Psoas muscle (tissue), 8 donors: ENCODE measurements at places on chromosomes 4 and X. TPM values are rescaled to one million over a fixed set of nuclear protein-coding genes. Genes with fewer than 3 reads are reported as not detected.

- no peak for DNase-seq
- no peak overlapping the region for H3K4me3 ChIP-seq
- no peaks in the 10 kb centered on the region for H3K36me3 ChIP-seq
- H3K4me1 ChIP-seq, result peaks cover under 1% of the 10 kb centered on the region
- peaks cover 4% of the 10 kb centered on the region for H3K27me3 ChIP-seq
Observed at GRCh38 chrX:68941385-68941952, 112.6 kb downstream of the EFNB1 start.

DNA sequence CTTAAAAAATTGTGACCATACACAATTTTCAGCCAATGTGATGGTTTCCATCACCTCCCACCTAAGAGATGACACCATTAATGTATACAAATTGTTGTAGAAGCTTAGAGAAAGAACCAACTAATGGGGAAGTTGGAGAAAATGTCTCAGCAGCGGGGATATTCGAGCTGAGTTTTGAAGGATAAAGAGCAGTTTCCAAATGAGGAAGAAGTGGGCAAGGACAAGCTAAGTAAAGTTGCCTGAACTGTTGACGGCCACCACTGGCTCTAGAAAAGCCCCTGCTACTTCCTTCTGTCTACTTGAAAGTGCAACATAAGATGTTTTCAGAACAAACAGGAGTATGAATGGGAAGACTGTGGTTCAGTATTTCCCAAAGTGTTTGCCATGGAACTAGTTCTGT is 92.0 kb downstream of the CHRNA9 start:
- no peaks in the 10 kb centered on the region for H3K36me3 ChIP-seq
- H3K4me1 ChIP-seq, result no peaks in the 10 kb centered on the region
- DNase-seq, result no peak
- H3K4me3 ChIP-seq, result no peak overlapping the region
- H3K27ac ChIP-seq, result no peak overlapping the region

DNA sequence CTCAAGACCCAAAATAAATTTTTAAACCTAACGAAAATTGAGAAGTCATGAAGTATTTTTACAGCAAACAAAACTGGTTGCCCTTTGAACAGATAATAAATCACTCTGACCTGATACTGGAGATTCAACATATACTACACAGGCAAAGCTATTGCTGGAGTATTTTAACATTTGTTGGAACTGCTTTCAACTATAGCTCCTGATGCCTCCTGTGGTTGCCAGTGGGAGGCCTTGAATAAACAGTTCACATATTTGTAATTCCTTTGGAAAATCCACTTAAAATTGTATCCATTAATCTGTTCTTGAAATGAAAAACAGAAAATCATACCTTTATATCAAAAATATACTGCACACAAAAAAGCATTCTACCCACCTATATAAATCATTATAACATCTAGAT is 605.1 kb downstream of the KCTD8 start:
- H3K27me3 ChIP-seq, result no peaks in the 10 kb centered on the region
- H3K4me1 ChIP-seq, result no peaks in the 10 kb centered on the region
- H3K27ac ChIP-seq, result no peak overlapping the region
- H3K4me3 ChIP-seq, result no peak overlapping the region
- DNase-seq, result no peak
- no peaks in the 10 kb centered on the region for H3K36me3 ChIP-seq

DNA sequence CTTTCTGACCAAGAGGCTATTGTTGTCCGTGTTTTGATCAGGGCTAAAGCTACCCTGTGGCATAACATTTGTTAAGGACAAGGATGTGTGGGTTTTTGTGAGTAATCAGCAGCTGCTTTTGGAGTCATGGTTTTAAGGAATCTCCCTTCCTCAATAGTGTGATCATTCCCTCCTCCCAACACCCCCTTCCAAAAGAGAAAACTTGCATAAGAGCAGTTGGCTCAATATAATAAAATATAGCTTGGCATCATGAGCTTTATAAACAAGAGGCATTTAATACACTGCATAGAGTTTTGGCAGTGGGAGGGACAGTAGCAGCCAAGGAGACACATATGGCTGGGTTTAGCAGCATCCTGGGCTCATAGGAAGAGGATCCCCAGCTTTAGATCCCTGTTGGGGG is 84.7 kb downstream of the NHS start:
- no peak overlapping the region for H3K27ac ChIP-seq
- no peaks in the 10 kb centered on the region for H3K36me3 ChIP-seq
- no peak overlapping the region for H3K4me3 ChIP-seq

- no peak overlapping the region for H3K27ac ChIP-seq
- H3K4me1 ChIP-seq, result no peaks in the 10 kb centered on the region
- no peak for DNase-seq
- no peak overlapping the region for H3K4me3 ChIP-seq
- H3K36me3 ChIP-seq, result no peaks in the 10 kb centered on the region
- H3K27me3 ChIP-seq, result no peaks in the 10 kb centered on the region
Observed at GRCh38 chr4:100086766-100087431, 103.4 kb downstream of the DDIT4L start.

DNA sequence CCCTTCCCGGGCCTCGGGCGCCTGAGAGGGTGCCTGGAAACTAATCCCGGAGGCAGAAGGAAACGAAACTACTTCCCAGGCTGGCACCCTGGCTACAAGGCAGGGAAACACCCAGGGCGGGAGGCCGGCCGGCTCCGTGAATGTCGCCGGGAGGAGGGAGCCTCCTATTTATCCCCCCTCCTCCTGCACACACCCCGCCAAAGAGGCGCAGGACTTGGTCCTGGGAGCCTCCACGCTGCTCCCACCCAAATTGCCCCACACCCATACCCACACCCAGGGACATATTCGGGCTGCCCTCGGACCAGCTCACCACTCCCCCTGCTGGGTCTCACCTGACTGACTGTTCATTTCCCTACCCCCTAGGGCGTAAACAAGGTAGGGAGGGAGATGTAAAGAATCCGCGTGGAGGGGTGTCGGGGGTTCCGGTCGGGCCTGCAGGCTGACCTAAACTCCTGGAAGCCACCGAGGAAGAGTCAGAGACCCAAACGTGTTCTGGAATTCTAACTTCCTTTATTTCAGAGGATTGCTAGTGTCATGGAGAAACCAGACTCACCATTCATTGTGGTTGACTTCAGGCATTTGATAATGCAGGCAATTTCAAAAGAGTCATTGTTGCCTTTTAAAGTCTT is at the start of gene BTC:
Gene BTC (minus strand): TSS at position 142 of the 629 bp plus-strand sequence. CDS start 198 bp downstream, outside the sequence.
- H3K4me1 ChIP-seq, result no peaks in the 10 kb centered on the region
- H3K4me3 ChIP-seq, result peak within 1 kb of the TSS; percentile 65
- H3K27me3 ChIP-seq, result peaks cover 32% of the 10 kb centered on the region
- DNase-seq, result peak; percentile 12

Gene GSX2
- not detected for total RNA-seq

Gene NHS
- total RNA-seq, result 1.3 TPM

Gene PAGE1
- not detected for total RNA-seq

Gene NXF2
- total RNA-seq, result not detected

Gene ARHGAP10
- 37.2 TPM for total RNA-seq

Gene TBC1D9
- total RNA-seq, result 5.4 TPM

- H3K4me3 ChIP-seq, result no peak overlapping the region
- no peak overlapping the region for H3K27ac ChIP-seq
- H3K27me3 ChIP-seq, result no peaks in the 10 kb centered on the region
- no peak for DNase-seq
Observed at GRCh38 chr4:48589098-48589445, 99.0 kb downstream of the ZAR1 start.

GRCh38 chrX:13647709-13648212 is 5.2 kb upstream of the TCEANC start:
- no peak for DNase-seq
- no peak overlapping the region for H3K4me3 ChIP-seq
- H3K27me3 ChIP-seq, result no peaks in the 10 kb centered on the region
- H3K4me1 ChIP-seq, result no peaks in the 10 kb centered on the region
- no peak overlapping the region for H3K27ac ChIP-seq
- no peaks in the 10 kb centered on the region for H3K36me3 ChIP-seq

DNA sequence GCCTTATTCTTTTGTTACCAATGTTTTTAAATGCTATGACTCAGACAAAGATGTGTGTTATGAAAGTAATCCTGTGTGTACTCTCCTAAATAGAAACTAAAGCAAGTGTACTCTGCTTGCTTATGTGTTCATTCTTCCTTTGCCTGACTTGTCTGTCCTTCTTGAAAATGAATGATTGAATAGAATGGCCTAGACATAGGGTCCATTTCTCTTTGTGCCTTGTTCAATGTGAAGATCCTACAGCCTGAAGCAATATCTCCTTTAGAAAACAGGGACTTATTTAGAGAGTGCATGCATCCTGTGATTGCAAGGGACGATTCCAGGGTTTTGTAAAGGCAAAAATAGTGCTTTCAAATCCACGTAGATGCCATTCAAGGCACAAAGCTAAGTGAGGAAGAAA is 343.6 kb upstream of the TACR3 start:
- no peaks in the 10 kb centered on the region for H3K4me1 ChIP-seq
- H3K27ac ChIP-seq, result no peak overlapping the region
- no peak for DNase-seq
- H3K27me3 ChIP-seq, result no peaks in the 10 kb centered on the region
- no peak overlapping the region for H3K4me3 ChIP-seq

Gene PDE5A
- 21.1 TPM for total RNA-seq

DNA sequence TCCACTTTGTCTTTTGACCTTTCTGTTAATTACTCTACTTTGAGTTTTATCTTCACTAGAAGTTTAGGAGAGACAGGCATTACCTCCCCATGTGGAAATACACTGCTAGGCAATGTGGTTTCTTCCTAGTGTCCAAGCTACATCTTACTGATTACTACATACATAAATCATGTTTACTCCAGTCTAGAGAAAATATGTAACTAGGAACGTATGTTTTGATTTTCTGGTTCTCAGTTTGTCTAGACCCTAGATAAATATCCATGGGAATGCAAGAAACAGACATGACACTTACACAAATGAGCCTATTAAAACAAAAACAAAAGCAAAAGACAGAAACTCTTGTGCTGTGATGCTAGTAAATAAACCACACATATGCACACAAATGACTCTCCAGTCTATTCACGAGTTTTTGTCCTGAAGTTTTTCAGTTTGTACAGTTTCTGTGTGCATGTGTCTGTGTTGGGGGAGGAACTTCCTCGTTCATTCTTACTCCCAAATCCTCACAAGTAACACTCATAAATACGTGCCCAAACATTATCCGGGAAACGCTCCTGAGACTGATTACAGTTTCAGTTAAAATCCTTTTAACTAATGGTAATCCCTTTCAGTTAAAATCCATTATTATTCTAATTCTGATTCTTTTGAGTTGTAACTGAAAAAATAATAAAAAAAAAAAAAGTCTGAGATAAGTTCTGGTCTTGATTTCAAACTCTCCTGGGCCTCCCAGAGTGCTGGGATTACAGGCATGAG is 283.5 kb upstream of the FTHL17 start:
- no peak overlapping the region for H3K4me3 ChIP-seq
- H3K36me3 ChIP-seq, result no peaks in the 10 kb centered on the region
- H3K27ac ChIP-seq, result no peak overlapping the region
- H3K27me3 ChIP-seq, result no peaks in the 10 kb centered on the region
- no peak for DNase-seq

GRCh38 chrX:138745196-138745595 is 33.7 kb upstream of the FGF13 start:
- no peak overlapping the region for H3K27ac ChIP-seq
- no peak for DNase-seq
- H3K36me3 ChIP-seq, result no peaks in the 10 kb centered on the region
- H3K4me3 ChIP-seq, result no peak overlapping the region
- H3K27me3 ChIP-seq, result no peaks in the 10 kb centered on the region
- H3K4me1 ChIP-seq, result no peaks in the 10 kb centered on the region

DNA sequence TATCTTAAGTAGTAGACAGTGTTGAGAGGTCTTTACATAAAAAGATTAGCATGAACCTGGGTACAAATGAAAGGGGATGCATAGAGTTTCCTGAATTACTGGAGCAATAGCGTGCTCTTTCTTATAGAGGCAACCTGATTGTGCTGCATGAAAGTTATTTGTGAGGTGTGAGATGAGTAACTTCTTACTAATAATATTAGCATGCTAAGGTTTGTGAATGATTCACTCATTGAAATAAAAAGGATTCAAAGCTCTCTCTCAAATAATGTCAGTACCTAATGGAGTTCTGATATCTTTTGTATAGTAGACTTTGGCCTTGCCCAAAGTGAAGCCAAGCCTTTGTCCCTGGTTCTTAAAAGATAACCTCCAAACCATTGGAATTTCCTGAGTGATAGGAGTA is 131.0 kb upstream of the CXXC4 start:
- H3K27me3 ChIP-seq, result no peaks in the 10 kb centered on the region
- H3K36me3 ChIP-seq, result no peaks in the 10 kb centered on the region
- no peaks in the 10 kb centered on the region for H3K4me1 ChIP-seq
- no peak for DNase-seq
- no peak overlapping the region for H3K4me3 ChIP-seq

Gene ANKRD50
- 2.9 TPM for total RNA-seq

DNA sequence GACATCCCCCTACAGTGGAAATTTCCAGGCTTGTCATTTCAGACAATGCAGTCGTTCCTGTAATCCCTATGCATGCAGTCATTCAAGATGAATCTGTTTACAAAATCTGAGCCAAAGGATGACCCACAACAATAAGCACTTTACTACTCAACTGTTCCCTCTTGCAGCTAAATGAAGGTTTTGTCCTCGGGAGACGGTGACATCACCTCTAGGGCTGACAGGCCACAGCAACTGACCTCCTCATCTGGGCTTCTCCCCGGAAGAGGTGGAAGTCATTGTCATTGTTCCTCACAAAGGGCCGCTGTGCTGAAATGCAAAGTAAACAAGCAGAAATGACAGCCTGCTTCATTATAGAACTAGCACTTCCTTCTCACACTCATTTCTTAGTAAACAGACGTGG is 29.2 kb downstream of the CLRN2 start:
- H3K36me3 ChIP-seq, result no peaks in the 10 kb centered on the region

- H3K4me1 ChIP-seq, result no peaks in the 10 kb centered on the region
- no peaks in the 10 kb centered on the region for H3K27me3 ChIP-seq
- H3K4me3 ChIP-seq, result no peak overlapping the region
- DNase-seq, result no peak
- no peak overlapping the region for H3K27ac ChIP-seq
Observed at GRCh38 chrX:132180929-132181328, 38.3 kb downstream of the RAP2C start.

DNA sequence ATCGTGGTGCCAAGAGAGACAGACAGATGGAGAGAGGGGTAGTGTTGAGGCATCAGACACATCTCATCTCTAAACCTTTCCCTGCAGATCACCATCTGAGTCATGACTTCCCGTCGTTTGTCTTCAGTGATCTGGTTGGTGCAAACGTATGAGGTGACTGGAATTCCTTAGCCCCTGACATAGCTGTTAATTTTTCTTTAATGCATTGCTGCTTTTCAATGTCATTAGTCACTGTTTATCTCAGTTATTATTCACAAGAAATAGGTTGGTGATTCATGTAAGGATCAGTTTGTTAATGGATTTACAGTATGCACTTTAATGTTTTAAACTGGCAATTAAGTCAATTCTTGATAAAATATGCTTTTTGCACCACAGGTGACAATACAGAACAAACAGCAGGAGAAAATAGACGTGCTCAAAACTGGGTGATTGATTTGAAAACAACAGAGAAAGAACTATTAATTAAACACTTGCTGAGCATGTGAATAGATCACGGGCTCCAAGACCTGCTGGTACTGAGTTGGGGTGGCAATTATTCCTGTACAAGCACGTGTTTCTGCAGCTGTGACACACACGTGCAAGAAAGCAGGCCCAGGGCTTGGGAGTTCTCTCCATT is 1.3 kb upstream of the TMEM154 start:
- no peak overlapping the region for H3K27ac ChIP-seq
- H3K4me1 ChIP-seq, result no peaks in the 10 kb centered on the region
- no peak for DNase-seq
- no peaks in the 10 kb centered on the region for H3K36me3 ChIP-seq
- H3K4me3 ChIP-seq, result no peak overlapping the region
- H3K27me3 ChIP-seq, result no peaks in the 10 kb centered on the region
